ENCODE measurements at places on chromosomes 5 and 9. TPM values are rescaled to one million over a fixed set of nuclear protein-coding genes. Genes with fewer than 3 reads are reported as not detected.

DNA sequence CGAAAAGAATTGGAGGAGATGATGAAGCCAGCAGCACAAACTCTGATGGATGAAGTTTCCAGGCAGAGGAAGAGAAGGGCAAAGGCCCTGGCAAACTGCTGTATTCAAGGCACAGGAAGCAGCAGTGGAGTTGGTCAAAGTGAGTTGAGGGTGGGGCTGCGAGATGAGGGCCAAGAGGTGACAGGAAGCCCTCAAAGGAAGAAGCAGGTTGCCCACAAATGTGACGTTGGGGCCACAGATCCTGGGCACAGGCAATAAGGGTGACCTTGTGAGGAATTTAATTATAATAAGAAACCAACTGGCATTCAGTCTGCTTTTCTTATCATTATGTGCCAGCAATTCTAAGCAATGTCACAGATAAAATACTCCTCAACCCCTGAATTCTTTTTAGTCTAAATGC, 261.8 kb downstream of the CTNND2 start:
- no peak for DNase-seq

GRCh38 chr9:136761545-136761981, 2.8 kb downstream of the LCN15 start:
- no peak for DNase-seq

GRCh38 chr9:29039258-29039657, 1466.0 kb upstream of the C9orf72 start:
- DNase-seq: no peak

DNA sequence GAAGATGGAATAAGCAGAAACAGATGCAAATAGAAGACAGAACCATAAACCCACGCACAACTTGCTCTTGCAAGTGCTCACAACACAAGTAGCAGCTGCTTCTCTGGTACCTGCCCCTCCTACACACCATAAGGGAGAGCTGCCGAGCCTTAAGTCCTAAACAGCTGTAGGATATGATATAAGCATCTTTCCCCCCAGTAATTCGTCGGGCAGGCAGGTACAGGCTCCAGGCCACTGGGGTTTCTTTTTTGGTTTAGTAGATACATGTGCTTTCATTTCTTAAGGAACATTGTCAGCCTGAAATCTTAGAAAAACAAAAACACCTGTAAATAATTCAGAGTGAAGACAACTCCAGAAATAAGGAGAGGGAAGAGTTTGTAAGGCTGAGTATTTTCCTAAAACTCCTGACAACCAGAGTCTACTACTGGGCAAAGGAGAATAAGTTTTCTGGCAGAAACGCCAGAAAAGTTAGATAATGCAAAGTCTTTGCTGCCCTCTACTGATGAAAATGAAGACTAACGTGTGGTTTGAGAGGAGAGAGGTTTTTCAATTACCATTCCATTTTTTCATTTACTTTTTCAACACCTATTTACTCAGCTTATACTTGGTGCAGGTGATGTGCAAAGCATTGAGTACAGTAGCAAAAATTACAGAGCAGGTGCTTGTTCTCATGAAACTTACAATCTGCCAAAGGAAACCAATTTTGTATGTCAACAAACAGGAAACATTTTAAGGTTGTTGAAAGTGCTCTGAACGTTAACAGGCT, 20.1 kb upstream of the TCERG1 start:
- DNase-seq: no peak

DNA sequence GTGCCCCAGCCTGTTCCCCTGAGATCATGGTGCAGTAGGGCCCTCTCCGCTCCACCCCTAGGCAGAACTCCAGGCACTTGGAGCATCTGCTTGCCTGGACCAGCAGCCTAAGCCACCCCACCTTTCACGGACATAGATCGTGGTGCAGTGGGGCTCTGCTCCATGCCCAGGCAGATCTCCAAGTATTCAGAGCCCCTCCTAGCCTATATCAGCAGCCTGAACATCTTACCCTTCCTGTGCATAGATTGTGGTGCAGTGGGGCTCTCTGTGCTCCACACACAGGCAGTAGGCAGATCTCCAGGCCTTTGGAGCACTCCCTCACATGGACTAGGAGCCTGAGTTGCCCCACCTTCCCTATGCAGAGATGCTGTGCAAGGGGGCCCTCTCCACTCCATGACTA, 103.0 kb downstream of the GLIS3 start:
- no peak for DNase-seq

DNA sequence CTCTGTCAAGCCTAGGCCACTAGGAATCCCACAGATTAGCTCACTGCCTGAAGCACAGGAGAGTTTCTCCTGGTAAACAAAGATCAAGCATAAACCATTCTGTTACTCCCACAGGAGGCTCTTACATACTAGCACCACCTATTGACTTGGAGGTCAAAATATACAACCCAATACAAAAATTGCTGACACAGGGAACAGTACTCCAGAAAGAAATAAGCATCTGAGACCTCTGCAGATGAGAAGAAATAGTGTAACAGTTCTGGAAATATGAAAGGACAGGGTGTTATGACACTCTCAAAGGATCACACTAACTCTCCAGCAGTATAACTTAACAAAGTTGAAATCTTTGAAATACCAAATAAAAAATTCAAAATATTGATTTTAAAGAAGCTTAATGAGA, 269.6 kb upstream of the ARRDC3 start:
- no peak for DNase-seq

PRLR gene
- total RNA-seq: 0.21 TPM

KCNN2 gene
- 2.4 TPM for total RNA-seq

PKD2L2 gene
- not detected for total RNA-seq

Measured in endothelial cell (in vitro differentiated cells).